ENCODE measurements at places on chromosomes 1 and 21.
A peak's percentile ranks its signal among the peaks of the same experiment; 100 is the strongest.

- DNase-seq, result no peak
These were observed 173.2 kb downstream of the LBR start for GRCh38 chr1:225254676-225255075.

GRCh38 chr1:203796236-203796605 is 798 bp downstream of the ZBED6 start:
- DNase-seq, result peak; percentile 20

GRCh38 chr1:23428136-23428905 is 3.8 kb upstream of the TCEA3 start:
- DNase-seq, result no peak

DNA sequence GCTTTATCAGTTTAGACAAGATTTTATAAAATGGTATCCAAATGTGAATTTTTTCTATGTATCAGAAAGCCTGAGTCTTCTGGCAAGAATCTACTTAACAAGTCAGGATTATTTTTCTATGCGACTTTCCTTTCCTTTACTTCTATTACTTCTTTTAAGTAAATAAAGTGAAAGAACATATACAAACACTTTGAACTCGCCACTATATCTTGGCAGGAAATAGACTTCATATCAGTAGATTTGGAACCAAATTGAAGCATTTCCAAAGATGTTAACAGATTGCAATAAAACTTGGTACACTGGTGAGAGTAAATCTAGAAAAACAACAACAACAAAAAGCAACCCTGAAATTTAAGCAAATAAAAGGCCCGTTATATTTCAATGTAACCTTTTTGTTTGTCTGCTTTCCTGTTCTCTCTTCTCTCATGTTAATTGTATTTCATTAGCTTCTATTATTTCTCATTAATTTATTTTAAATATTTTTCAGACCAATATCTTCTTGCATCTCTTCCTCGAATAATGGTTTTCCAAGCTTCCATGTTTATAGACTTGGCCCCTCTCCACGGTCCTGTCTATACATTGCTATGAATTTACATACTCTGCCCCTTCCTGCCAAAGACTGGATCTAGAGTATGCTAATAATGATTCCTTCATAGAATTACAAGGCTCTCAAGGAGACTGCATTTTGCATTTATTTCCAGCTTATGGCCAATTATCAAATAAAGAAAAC is 843.6 kb downstream of the ADGRL2 start:
- DNase-seq, result no peak

DNA sequence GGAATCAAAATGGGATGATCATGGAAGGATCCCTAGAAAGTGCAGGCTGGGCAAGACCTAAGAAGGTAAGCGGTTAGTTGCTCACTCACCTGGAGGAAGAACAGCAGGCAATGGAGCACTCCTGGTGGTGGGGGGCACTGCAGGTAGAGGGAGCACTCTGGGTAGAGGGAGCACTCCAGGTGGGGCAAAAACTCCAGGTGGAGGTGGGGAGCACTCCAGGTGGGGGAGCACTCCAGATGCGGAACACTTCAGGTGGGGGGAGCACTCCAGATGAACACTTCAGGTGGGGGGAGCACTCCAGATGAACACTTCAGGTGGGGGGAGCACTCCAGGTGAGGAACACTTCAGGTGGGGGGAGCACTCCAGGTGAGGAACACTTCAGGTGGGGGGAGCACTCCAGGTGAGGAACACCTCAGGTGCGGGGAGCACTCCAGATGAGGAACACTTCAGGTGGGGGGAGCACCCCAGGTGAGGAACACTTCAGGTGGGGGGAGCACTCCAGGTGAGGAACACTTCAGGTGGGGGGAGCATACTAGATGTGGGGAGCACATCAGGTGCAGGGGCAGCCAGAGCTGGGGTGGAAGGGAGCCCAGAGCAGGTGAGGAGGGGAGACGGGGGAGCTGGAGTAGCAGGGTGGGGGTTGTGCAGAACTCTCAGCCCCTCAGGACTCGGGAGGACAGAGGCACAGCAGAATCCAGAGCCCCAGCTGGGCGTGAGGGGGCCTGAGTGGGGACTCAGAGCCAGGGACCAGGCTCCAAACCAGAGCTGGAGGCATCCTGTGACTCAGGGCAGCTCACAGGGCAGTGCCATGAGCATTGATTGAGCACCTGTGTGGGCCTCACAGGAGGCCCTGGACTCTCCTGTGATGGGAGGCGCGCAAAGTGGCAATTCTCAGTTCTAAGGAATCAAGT is 37.7 kb upstream of the COL6A1 start:
- no peak for DNase-seq

GRCh38 chr1:116737020-116737854 is 17.0 kb upstream of the CD2 start:
- DNase-seq, result peak; percentile 73

GRCh38 chr1:29125788-29126187 is 2.1 kb upstream of the TMEM200B start:
- no peak for DNase-seq

- DNase-seq, result no peak
These were observed 37.5 kb downstream of the DISP1 start for GRCh38 chr1:222852326-222852725.

DNA sequence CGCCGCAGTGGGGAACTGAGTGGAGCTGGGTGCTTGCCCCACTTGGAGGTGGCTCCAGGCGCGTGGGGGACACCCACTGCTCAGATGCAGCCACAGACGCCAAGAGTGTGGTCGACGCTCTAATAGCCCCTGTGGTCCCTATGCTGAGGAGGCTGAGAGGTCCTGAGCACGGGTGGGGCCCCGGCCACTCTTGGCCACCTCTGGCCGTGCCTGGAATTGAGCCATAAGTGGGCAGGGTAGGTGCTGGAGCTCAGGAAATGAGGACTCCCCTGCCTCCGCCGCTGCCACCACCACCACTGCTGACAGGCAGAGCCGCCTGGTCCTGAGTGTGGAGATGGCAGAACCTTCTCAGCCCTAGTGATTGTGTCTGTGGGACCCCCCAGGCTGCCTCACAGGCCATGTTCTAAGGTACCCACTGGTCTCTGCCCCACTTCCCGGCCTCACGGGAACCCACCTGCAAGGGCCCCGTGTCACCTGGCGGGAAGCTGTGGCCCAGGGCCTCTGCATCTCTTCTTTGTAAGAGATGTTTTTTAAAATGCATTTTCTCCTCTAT is 34.6 kb upstream of the DIP2A start:
- no peak for DNase-seq

DNA sequence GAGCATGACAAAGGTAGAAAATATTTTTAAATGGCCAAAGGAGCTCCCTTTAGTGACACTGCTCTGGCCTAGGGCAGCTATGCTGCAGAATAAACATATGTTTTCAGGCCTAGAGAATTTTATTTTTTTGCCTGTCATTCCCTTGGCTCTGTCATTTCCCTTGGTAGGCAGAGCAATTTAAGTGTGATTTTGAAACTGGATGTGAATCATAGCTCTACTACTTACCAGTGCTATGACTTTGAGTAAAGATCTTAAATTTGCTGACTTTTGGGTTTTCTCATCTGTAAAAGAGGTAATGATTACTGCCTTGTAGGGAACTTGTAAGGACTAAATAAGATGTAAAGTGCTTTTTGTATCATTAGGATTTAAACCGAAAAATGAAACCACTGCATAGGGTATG is 189.0 kb upstream of the ZRANB2 start:
- DNase-seq, result no peak

DNA sequence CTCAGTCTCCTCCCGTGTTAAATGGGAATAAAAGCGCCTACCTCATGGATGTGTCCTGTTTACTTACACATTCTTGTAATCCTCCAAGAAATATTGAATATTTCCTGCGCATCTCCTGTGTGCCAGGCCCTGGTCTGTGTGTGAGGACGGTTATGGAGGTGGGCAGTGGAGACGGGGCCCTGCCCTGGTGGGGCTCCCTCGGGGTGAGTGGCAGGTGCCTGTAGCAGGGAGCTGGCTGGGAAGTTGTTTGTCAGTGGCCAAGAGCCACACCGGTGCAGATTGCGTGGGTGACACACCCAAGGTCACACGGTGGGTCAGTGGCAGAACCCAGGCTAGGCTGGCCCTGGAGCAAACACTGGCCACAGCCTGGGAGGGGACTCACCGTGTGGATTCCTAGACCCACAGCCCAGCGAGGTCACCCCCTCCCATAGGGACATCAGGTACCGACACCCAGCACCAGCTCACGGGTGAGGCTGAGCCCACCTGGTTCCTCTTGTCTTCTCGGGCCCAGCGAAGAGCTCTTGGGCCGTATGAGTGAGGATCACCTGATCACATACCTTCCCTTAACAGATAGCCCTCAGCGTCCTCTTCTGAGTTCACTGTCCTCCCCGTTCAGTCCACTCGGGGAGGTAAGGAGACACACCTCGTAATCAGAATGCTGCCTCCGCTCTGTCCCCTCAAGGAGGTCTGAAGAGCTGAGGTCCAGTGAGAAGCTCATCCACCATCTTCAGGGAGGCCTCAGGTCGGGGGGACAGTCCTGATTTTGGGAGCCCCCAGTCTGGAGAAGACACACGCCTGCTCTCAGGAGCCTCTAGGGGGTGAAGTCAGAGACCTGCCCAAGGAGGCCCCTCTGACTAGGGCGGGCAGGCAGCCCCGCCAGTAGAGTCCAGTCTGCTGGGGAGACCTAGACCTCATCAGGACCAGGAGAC is 349.6 kb downstream of the MATN1 start:
- no peak for DNase-seq

DNA sequence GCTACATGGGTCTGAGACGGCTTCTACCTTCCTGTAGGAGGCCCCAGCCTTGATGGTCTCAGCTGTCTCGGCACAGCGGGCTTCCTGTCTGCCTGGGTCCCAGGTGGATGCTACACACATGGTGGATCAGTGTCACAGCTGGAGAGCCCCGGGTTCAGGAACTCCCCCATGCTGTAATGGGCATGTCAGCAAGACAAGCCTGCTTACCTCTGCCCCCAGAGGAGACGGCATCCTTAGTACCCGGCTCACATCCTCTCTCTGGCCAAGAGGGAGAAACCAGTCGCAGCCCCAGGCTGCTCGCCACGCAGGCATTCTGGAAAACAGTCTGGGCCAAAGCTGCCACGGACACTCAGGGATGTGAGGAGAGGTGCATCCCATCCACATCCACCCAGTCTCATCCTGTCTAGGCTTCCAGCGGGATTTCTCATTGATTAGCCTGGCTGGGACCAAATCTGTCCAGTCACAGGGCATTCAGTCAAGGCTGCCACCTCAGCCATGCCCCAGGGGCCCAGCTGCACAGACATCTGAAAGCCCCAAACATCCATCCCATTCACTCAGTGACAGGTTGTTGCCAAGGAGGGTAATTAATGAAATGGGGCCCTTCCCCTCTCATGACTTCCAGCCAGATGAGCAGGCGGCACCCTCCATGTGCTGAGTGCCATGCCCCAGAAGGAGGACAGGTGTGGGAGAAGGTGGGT is 10.5 kb downstream of the SNAP47 start:
- DNase-seq, result no peak

DNA sequence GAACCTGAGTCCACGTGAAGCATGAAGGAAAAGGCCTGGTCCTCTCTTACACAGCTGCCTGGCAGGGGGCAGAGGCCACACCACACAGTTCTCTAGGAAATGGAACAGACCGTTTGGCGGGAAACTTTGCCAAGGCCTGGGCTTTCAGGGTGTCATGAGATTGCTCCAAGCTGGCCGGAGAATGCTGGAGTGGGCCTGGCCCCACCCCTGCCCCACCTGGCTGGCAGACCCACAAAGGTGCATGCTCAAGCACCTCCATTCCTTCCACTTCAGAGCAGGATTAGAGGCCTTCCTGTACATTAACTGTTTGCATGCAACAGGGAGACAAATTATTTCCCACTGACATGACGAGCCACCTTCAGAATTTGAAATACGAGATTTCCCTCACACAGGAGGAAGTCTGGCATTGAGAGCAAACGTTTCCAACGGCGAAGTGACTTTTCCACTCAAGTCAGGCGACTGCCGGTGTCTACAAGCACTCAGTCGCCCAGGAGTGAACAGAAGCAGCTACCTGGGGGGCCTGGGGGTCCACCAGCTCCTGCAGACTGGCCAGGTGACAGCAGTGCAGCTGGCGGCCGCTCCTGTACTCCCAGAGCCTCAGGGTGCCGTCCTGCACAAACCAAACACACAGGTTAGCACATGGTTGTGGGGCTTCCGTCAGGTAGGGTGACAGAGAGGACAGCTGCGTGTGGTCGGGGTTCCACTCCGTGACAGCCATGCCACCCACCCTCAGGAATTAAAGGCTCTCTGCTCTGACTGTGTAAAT is 24.0 kb downstream of the WDR4 start:
- DNase-seq, result no peak

DNA sequence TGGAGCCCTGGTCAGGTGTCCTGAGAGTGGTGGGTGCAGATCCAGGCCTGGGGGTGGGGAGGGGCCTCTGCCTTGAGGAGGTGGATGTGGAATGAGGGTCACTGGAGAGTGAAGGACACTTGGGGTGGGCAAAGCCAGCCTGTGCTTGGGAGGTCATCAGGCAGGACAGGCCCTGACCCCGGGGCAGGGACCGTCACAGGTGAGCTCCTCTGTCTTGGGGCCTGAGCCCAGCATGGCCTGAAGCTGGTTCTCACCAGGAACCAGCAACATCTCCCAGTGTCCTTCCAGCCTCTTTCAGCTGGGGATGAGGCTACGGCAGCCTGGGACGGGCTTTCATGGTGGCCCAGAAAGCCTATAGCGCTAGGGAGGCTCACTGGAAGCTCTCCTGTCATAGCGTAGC is 831 bp upstream of the KRTAP10-2 start:
- DNase-seq, result no peak

DNA sequence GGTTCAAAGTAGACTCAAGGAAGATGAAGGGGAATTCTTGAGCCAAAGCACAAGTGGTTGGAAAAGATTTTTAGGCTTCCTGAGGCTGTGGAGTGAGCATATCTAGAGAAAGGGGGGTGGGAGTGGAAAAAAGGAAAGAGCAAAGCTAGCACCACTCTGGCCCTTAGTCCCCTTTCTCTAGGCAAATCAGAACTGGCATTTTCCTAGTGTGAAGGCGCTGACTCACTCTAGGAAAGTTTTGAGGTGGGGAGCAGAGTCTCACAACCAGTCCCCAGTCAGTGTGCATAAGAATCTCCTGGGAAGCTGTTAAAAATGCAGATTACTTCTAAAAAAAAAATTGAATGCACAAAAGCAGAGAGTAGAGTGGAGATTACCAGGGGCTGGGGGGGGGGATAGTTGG is 3.4 kb upstream of the GPR89B start:
- DNase-seq, result no peak

DNA sequence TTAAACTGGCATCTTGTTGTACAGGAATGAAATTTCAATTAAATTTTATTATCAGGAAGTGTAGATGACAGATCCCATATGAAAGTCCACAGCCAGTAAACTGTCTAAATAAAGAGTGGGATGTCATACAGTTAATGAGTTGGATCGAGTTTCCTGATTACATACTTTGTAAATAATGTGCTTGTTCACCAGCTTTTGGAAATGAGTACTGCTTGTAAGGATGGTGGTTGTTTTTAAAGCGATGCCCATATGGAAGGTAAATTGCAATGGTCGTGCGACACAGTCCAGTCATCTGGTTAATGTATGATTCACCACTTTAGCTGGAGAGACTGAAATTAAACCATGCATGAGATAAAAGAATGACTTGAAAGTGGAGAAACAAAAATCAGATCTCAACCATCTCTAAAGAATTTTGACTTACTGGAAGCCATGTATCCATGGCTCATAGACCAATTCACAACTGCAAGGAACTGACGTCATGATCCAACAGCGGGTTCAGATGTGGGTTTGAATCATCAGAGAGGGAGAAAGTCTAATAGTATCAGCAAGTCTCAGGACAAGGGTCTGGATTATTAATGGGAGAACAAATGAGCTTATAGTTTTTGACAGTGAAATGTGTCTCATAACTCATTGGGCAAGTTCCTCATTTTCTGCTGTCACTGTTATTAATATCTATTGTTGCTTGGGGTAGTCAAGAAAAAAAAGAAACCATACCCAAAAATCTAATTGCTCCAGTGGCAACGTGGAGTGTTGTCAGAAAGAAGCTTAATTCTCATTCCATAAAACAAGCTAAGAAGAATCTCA is 49.0 kb downstream of the MAP10 start:
- no peak for DNase-seq

Measured in RWPE1 (cell line).